ENCODE measurements at places on chromosomes 2 and 18. TPM values are rescaled to one million over a fixed set of nuclear protein-coding genes. Genes with fewer than 3 reads are reported as not detected.
A peak's percentile ranks its signal among the peaks of the same experiment; 100 is the strongest.

DNA sequence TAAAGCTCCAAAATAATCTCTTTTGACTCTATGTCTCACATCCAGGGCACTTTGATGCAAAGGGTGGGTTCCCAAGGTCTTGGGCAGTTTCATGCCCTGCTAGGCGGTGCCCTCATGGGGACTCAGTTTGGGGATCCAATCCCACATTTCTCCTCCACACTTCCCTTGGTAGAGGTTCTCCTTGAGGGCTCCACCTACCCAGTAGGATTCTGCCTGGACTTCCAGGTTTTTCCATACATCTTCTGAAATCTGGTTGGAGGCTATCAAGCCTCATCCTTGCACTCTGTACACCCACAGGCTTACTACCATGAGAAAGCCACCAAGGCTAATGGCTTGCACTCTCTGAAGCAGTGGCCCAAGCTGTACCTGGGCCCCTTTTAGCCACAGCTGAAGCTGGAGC is 49.8 kb upstream of the ERMN start:
- DNase-seq = no peak

DNA sequence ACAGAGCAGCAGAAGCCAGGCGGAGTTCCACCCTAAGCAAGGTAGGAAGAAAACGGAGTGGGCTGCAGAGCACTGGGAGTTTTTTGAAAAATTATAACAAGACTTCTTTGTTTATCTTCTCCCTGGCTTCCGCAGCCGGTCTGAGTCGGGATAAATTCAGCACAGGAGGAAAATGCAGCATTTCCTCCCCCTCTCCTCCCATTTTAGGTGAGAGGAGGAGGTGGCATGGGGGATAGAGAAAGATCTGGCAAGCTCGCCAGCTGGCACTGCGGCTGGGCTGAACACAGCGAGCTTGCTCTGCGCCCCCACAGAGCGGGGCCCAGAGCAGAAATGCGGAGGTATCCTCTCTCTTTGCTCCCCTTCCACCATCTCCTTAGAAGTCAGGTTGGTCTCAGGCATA is 17.7 kb upstream of the CHRNA1 start:
- DNase-seq = no peak

DNA sequence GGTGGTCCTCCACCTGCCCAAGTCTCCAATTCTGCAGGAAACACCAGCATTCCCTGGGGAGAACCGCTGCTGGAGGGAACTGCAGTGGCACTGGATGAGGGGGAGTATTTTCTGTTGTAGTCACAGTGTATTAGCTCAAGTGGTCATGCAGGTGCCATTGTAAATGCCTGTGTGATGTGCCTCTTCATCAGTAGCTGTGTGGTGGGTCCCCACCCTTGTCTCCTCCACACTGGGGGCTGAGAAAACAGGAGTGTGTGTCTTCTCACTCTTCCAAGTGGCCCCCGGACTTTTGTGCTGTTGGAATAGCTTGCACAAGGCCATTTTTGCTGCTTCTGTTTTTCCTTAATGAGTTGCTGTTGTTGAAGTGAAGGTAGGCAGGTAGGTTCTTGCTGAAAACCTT is 8.7 kb downstream of the NCK2 start:
- DNase-seq = no peak

Gene LONRF2
- total RNA-seq = 17.1 TPM

Gene RALB
- total RNA-seq = 60.2 TPM

GRCh38 chr2:69588403-69588802 is 55.1 kb downstream of the AAK1 start:
- DNase-seq = no peak

Gene PROM2
- 1.5 TPM for total RNA-seq

- DNase-seq = no peak
Observed at GRCh38 chr2:178273787-178274360, 79.6 kb downstream of the OSBPL6 start.

DNA sequence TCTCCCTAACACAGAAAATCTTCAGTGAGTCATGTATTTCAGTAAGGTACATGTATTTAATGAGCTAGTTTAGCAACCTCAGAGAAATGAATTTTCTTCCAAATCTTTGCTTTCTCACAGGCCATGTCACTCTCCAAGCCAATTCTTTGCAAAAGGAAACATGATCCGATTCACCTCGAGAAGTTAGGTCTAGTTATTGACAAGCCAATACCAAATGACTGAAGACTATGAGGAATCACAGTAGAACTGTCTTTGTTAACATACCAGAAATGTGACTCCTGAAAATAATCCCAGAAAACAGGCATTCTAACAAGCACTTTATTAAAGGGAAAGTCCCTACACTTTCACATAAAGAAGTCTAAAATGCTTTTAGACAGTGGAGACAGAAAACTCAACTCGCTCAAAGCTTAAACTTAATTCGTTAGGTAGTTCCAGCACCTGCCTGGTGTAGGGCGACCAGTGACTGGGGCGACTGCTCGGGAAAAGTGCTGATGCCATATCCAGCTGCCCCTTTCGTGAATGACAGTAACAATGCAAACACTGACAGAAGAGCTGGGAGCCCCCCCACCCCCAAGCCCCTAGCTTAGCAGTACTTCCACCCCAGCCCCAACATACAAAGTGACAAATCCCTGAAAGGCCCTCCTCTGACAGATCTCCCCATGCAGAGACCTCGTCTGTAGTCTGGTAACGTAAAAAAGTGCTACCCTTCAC is 1.8 kb downstream of the MEMO1 start:
- DNase-seq = no peak

Gene SERPINB4
- not detected for total RNA-seq

DNA sequence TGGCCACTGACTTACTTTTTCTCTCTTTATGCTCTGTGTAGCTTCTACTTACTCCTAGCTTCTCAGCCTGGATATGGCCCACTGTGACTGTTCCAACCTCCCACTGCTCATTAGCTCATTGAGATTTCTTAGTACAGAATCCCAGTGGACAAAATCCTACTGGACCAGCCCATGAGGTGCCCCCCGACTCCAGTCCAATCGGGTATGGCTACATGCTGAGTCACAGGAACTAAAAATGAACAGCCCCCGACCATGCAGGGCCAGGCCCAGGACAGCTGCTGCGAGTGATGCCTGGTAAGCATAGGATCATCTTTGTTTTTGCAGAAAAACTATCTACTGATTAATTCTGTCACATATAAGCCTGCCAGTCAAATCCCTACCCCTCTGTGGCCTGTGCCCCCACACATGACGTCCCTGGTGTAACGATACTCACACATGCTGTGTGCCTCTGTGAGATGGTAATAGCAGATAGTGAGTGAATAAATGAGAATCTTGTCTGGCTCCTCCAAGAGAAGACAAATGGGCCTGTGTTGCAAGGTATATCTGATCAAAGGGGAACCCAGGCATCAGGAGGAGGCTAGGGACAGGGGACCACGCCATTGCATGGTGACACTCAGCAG is 85.9 kb upstream of the KLF7 start:
- no peak for DNase-seq

Gene RAPGEF4
- 5.5 TPM for total RNA-seq

Gene EVA1A
- total RNA-seq = not detected

DNA sequence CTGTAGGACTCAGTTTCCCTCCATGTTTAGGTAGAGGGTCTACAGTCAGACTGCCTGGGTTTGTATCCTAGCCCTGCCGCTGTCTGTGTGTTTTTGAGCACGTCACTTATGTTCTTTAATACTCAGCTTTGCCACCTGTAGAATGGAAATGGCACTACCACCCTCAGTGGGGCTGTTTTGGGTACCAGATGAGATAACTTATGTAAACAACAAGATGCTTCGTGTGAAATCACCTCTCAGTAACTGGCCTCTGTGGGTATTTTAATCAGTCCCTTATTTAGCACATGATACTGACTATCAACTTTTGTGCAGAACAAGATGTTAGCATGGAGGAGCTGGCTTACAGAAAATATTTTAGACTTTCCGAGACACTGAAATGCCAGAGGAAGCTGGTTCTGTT is 296.0 kb downstream of the LRRTM1 start:
- DNase-seq = no peak

GRCh38 chr2:151899156-151899555 is 70.9 kb upstream of the ARL5A start:
- no peak for DNase-seq

GRCh38 chr2:195592105-195592504 is 64.9 kb upstream of the SLC39A10 start:
- no peak for DNase-seq

GRCh38 chr18:11883153-11883552 is 25.0 kb downstream of the MPPE1 start:
- no peak for DNase-seq

Gene DSEL
- 7.9 TPM for total RNA-seq

GRCh38 chr2:177244244-177244771 is 20.2 kb downstream of the NFE2L2 start:
- no peak for DNase-seq

Gene RTP5
- total RNA-seq = not detected

DNA sequence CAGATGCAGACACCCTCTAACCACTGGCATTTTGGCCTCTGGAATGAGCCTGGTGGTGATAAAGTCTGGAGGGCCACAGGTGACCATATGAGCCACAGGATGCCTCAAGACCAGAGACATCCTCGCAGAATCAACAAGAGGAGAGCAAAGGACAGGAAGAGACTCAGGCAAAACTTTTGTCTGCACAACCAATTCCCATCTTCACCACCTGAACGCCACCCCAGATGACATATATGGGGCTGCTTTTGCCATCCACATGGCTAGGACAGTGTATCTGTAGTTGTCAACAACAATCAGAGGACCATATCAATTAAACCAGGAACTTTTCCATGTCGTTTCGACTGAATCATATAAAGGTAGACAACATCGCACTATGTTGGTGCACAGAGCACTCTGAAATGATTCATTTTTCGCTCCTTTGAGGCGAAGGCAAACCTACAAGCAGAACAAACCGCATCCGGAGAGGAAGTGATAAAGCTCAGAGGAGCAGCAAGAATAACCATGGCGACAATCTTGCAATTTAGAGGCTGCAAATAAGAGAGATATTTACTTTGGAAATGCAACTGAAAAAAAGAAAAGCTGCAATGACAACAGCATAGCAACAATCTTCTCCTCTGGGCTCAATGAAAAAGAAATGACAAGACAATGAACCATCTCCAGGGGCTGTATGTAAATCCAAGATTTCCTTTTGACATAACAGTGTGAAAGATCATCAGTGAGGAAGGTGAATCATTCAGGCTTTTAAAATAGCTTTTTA is 204.5 kb downstream of the ARL4C start:
- no peak for DNase-seq

Gene HOXD10
- 16.6 TPM for total RNA-seq

DNA sequence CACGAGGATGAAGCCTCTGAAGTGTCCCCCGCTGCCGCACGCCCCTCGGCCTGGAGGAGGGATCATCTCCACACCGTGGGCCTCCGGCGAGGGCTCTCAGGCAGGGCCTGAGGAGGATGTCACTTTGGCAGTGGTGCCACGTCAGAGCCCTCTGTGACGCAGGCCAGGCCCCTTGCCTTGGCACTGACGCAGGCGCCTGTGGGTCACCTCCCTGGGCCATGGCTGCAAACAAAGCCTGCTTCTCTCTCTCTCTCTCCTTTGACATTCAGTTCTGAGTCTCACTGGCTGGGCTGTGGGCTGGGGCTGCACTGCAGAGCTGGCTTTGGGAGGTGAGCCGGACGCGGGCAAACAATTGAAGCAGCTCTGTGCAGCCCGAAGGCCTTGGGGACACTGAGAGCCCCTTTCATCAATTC is 273.7 kb downstream of the TWIST2 start:
- DNase-seq = peak; percentile 85

DNA sequence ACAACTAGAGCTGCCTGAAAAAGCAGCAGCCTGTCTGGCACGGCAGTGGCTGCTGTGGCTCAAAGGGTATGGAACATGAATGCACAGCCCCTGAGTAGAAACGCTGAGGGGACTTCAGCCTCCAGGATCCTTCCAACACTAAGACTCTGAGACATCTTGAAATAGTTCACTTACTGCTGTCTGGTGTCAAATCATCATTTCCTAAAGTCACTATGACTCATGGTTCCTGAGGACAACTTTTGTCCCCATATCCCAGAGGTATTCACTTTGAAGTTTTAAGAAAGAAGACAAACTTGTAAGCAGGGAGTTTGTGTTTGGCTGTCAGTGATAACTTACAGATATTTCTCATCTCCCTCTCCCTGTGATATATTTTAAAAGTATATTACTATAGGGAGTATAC is 33.3 kb upstream of the NEB start:
- DNase-seq = no peak

GRCh38 chr2:3848776-3849175 is 145.4 kb downstream of the DCDC2C start:
- no peak for DNase-seq

Gene AQP12B
- total RNA-seq = not detected

GRCh38 chr18:11071300-11071699 is 78.1 kb downstream of the PIEZO2 start:
- no peak for DNase-seq

- DNase-seq = no peak
Observed at GRCh38 chr2:14401873-14402272, 230.6 kb upstream of the LRATD1 start.

Gene ALLC
- not detected for total RNA-seq

DNA sequence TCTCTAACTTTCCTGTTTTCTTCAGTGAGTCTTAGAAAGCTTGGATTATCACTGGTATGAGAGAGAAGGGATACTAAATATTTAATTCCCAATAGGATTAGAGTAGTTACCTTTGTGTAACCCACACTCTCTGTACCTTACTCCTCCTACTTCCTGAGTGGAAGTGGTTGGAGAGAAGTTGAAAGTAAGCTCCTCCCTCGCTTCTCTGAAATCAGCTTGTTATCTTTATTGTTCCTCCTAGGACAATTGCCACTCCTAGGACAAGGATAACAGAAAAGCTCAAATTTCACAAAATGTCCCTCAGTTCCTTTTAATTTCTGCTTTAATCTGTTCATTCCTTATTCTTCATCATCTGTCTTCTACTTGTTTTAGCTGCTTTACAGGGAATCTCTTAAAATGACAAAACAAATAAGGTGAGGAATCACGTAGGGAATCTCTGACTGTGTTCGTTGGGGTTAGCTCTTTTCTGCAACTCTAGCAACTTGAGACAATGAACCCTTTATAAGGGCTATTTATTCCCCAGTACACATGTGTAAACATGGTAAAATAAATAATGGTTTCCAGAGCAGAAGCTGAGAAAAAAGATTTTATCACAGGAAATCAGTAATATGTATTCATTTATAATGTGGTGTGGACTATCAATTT is 8.6 kb downstream of the ITPRID2 start:
- no peak for DNase-seq

Gene NYAP2
- not detected for total RNA-seq

GRCh38 chr2:64888591-64889309 is 100.4 kb upstream of the SLC1A4 start:
- no peak for DNase-seq

DNA sequence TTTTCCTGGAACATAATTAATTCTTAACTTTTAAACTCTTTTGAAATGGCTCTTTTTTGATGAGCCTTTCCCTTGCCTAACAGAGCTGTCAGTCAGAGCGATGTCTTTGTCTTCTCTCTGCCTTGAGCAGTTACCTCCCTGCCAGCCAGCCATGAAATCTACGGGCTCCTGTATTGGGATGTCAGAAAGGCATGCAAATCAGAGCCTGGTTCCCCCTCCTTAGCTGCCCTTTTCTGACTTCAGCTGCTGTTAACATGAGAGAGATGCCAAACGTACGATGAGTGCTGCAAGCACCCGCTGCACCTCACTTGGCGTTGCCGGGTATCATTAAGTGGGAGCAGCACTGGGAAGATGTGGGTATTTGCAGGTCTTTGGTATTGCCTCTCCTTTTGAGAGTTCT is 131.4 kb upstream of the BOD1L2 start:
- DNase-seq = no peak

GRCh38 chr2:207313947-207314346 is 148.2 kb upstream of the KLF7 start:
- no peak for DNase-seq

Gene FER1L5
- not detected for total RNA-seq

Gene ASXL2
- total RNA-seq = 10.7 TPM

Data from sigmoid colon (tissue), 7 donors.